Iris pigment epithelial cell (primary cell): ENCODE measurements at places on chromosomes 3 and 15.
A peak's percentile ranks its signal among the peaks of the same experiment; 100 is the strongest.

- DNase-seq, result no peak
Observed at GRCh38 chr3:3902161-3902560, 102.9 kb downstream of the LRRN1 start.

DNA sequence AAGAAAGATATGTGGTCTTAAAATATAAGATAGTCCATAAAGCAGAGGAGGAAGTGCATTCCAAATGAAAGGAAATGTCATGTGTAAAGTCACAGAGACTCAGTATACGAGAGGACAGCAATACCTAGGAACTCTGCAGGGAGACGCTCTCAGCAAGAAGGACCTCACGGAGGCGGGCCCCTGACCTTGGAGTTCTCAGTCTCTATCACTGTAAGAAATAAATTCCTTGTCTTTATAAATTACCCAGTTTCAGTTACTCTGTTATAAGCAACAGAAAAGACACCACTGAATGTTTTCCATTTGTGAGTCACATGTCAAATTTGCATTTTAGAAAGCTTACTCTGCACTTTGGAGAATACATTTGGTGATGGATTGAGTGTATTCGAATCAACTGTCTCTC is 140.6 kb downstream of the GBE1 start:
- DNase-seq, result no peak

- no peak for DNase-seq
Observed at GRCh38 chr15:47814620-47815019, 97.3 kb downstream of the SEMA6D start.

- peak; percentile 28 for DNase-seq
Observed at GRCh38 chr3:138434875-138435772, 708 bp downstream of the ESYT3 start.

- DNase-seq, result peak; percentile 98
Observed at GRCh38 chr3:17742102-17742879, at the start of gene TBC1D5. TBC1D5 (minus strand) TSS chr3:17742631; CDS start chr3:17508570, 234,061 bp downstream.

DNA sequence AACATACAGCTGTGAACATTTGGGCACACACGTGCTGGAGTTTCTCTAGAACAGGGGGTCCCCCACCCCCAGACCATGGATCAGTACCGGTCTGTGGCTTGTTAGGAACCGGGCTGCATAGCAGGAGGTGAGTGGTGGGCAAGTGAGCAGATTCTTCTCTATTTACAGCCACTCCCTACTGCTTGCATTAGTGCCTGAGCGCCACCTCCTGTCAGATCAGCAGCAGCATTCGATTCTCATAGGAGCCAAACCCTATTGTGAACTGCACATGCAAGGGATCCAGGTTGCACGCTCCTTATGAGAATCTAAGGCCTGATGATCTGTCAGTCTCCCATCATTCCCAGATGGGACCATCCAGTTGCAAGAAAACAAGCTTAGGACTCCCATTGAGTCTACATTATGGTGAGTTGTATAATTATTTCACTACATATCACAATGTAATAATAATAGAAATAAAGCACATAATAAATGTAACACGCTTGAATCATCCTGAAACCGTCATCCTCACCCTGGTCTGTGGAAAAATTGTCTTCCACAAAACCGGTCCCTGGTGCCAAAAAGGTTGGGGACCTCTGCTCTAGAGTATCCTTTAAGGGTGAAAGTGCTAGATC is 25.8 kb downstream of the CHRM5 start:
- DNase-seq, result peak; percentile 65

DNA sequence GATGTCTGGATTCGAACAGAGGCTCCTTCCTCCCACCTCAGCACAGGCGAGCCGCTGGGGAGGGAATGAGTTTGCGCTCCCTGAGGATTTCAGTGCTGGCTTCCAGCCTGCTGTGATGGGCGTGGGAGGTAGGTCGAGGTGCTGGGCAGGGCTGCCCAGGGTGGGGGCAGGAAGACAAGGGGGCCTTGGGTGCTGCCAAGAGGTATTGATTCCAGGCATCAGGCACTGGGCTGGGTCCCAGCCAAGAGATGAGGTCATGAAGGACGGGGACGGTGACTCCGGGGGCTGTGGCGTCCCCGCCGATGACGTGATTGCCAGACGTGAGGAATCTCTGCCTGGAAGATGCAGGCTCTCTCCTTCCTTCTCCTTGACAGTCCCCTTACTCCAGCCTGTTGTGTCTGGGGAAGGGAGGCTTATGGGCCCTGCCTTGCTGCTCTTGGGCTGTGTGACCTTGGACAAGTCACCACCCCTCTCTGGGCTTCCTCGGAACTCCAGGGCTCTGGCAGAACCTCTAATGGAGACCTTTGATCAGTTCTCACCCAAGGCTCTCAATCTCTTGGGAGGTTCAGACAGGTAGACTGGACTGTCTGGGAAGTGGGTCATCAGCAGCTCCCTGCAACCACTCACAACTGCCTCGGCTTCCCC is 116.8 kb downstream of the FBLN2 start:
- DNase-seq, result no peak
